ENCODE measurements at places on chromosomes 4 and X.

DNA sequence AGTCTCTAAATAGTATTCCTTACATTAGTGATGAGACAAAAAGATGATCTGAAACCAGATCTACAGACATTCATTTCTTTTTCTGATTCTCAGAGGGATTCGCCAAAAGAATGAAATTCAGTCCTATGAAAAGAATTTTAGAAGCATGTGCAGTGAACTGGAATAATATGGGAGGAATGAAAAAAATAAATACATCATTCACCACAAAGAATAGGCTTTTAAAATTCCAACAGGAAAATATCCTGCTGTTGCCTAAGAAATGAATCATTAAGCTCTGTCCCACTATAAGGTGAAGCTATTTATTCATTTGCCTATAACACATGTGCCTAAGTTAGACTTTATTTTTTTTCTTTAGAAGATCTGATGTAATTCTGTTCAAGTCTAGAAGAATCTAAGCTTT is 165.9 kb downstream of the IL15 start:
- DNase-seq: no peak

DNA sequence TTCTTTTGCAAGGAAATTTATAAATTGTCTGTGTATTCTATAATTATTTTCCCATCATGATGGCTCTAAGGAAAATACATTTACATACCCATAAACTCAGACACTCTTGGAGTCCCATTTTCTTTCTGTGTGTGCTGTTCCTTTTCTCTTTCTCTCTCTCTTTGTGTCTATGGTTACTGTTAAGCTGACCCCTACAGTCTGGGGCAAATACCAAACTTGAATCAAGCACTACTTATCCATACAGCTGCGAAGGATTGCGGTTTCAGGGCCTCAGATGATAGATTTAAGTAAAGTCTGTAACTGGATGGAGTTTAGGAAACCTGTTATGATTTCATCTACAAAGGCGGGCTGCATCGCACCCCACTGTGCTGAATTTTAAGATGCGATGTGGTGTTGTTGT is 150.2 kb downstream of the SHROOM3 start:
- DNase-seq: no peak

GRCh38 chrX:66889418-66889817 is 250.5 kb upstream of the EDA2R start:
- DNase-seq: no peak

- no peak for DNase-seq
Observed at GRCh38 chr4:172750910-172751309, 417.7 kb upstream of the GALNT7 start.

DNA sequence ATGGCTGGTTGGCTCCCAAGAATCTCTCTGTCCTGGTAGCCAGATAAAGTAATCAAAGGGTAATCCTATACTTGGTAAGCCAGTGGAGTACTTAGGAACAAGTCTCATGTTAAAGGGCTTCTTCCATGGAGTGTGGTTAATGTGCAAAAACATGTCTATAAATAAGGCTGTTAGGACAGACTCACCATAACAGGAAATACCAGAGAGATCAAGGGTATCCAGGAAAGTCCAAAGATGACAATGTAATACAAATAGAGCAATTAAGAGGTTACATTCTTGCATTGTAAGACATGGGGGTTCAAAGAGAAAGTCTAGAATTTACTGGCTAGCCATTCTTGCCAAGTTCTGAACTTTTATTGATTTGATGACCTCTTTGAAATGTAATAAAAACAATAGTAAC is 61.9 kb upstream of the ZCCHC13 start:
- no peak for DNase-seq

Data from Kasumi-1 (cell line).